Naive B cell (primary cell): ENCODE measurements at places on chromosomes 11 and 22. TPM values are rescaled to one million over a fixed set of nuclear protein-coding genes. Genes with fewer than 3 reads are reported as not detected.

APOBEC3H gene
- 1.2 TPM for polyA plus RNA-seq

KRTAP5-10 gene
- polyA plus RNA-seq = not detected

MUC2 gene
- not detected for polyA plus RNA-seq

SAA1 gene
- not detected for polyA plus RNA-seq

TRIM64C gene
- not detected for polyA plus RNA-seq
